ENCODE measurements at places on chromosomes 2 and 18.

DNA sequence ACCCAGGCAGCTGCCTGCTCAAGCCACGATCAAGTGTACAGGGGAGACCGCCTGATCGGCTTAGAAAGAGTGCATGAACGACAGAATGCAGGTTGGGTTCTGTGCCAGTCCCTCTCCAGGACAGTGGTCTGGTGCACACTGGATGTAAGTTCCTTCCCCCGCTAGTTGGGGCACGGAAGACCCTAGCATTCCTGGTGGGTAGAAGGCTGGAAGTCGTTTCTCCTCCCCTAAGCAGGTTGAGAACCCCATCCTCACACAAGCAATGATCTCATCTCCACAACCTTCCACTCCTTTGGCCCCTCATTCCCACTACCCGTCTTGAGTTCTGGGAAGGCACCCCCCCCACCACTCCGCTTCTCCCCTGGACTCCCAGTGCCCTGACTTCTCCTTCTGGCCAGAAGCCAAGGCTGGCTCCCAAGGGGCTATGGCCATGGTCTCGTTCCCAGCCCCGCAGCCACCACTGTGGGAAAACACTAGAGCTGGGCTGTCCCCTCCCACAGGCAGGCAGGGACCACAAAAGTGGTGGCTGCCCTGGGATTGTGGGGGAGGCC is 1.4 kb upstream of the ANKRD39 start:
- no peak for DNase-seq

DNA sequence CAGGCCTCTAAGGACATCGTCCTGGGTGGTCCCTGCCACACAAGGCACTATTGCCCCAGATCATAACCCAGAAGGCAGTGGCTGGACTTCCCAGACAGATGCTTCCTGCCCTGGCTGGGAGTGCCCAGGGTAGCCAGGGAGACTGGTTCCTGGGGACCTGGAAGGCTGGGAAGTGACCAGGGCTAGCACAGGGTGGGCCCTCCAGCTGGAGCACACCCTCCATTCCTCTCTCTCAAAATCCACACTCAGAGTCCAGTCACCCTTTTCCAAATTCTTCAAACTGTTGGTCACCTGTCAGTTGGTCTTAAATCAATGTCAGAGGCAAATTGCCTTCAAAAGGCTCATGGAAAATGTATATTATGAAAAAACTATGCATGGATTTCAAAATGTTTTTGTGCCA is 11.6 kb upstream of the TUBB6 start:
- no peak for DNase-seq

DNA sequence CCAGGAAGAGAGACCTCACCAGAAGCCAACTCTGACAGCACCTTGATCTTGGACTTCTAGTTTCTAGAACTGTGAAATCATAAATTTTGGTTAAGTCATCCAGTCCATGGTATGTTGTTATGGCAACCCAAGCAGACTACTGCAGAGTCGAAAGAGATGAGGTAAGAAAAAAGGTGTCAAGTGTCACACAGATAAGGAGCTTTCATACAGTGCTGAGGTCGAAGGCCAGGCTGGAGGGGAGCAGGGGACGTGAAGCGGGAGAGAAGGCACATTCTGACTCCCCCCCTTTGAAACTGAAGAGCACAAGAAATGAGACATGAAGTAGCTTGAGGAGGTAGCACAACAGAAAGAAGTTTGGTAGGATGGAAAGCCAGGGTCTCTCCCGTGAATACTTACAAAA is 110.4 kb downstream of the ALK start:
- DNase-seq: no peak

- no peak for DNase-seq
Observed at GRCh38 chr2:117963446-117963845, 50.4 kb downstream of the CCDC93 start.

GRCh38 chr2:159617646-159618045 is 1.3 kb upstream of the BAZ2B start:
- peak; percentile 54 for DNase-seq

DNA sequence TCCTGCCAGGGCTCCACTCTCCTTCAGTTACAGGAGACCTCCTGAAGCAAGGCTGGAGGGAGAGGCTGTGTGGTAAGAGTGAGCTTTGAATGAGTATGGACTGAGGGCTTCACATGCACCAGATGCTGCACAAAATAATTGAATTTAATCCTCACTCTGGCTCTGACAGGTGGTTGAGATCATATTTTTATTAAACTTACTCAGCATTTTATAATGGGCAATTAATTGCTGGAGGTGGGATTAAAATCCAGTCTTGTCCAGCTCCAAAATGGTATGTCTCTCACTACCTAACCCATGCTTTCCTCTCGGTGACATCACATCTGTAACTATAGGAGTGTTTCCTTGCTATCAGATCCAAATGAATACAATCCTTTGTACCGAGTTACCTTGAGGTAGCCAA is 66.2 kb upstream of the AQP4 start:
- DNase-seq: no peak

DNA sequence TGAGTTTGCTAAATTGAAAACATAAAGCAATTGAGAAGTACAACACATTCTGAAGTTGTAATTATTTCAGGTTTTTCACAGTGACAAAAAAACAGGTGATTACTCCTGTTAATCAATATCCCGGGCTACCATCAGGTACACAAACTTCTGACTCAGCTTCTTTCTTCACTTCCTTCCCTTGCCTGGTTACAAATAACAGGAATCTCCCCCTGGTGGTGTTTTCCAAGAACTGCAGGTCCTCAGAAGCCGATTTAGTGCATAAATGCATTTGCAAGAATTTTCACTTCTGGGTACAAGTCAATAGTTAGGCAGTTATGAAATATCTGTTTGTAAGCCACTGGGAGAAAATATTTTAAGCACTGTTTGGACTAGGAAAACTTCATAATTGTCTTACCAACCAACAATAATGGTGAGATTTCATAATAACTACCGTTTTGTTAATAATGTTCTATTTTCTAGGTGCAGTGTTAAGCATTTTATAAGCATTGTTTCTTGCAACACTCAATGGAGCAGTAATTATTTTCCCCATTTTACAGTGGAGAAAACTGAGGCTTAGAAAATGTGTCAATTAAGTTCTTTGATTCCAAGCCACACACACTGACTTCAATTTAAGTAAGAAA is 12.4 kb upstream of the GMCL1 start:
- DNase-seq: peak; percentile 86

- DNase-seq: no peak
Observed at GRCh38 chr18:11249391-11249790, 100.0 kb upstream of the PIEZO2 start.

DNA sequence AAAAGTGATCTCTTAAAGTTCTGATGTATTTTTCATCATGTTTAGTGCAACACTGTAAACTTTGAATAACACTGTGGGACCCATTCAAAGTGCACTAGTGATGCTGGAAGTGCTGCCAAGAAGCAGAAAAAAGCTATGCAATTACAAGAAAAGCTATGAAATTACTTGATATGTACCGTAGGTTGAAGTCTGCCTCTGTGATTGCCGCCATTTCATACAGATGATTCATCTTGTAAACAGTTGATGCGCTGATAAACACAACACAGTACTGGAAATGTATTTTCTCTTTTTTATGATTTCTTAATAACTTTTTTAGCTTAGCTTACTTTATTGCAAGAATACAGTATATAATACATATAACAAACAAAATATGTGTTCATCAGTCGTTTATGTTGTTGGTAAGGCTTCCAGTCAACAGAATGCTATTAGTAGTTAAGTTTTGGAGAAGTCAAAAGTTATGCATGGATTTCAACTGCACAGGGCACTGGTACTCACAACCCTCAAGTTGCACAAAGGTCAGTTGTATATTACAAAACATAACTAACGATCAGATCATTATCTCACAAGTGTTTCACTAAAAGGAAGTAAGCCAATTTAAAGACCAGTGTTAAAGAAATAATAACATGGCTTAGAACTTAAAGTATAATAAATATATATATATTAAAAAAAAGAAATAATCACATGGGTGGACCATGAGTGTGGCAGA is 82.0 kb downstream of the SGPP2 start:
- DNase-seq: no peak

DNA sequence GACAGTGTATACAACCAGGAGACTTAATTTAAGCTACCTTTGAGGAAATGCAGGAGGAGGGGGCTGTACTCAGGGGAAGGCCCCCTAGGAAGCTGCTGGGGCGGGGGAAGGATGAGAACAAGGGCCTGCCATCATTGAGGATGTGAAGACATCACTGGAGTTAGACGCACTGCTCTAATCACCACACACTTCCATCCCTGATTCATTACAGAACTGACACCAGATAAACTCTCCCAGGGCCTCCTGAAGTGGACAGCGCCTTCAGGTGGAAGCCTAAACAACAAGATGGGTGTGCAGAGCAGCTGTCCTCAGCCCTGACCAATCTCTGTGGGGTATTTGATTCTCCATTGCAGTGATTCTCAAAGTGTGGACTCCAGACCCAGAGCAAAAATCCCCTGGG is 30.6 kb upstream of the SLC35G4 start:
- DNase-seq: no peak
